ENCODE measurements at places on chromosomes 5 and 9. TPM values are rescaled to one million over a fixed set of nuclear protein-coding genes. Genes with fewer than 3 reads are reported as not detected.

DNA sequence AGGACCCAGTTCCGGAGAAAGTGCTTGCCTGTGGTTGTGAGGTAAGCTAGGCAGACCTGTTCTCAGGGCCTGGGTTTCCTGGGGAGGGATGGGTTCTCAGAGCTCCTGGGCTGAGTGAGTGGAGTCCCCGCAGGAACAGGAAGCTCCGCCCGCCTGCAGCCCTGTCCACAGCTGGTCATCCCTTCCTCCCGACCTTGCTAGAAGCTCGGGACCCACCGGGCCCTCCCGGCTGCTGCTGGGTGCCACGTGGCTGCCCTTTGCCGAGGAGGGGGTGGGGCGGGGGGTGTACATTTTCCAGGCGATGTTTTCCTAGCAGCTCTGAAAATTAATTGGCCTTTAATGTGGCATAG, 198.1 kb downstream of the C9orf50 start:
- no peak overlapping the region for H3K4me3 ChIP-seq
- DNase-seq, result peak; percentile 22
- H3K27ac ChIP-seq, result no peak overlapping the region
- no peaks in the 10 kb centered on the region for H3K27me3 ChIP-seq
- H3K4me1 ChIP-seq, result peaks cover 2% of the 10 kb centered on the region
- H3K36me3 ChIP-seq, result no peaks in the 10 kb centered on the region

DNA sequence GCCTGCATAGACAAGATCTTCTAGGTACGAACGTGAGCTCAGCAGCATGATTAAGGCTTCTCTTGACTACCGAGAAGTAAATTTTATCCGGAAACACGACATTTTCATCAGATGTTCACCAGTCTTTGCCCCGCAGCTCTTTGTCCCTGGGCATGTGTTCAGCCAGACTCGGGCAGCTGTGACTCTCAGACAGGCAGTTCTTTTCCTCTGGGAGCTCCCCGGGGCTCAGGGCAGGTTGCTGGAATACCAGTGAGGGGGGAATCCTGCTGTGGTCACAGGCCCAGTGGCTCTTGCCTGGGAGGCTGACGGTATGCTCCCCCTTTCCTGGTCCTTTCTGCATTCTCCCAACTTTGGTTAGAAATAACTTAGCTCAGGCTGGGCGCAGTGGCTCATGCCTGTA, 186.1 kb downstream of the GNA14 start:
- H3K4me3 ChIP-seq, result no peak overlapping the region
- H3K27me3 ChIP-seq, result no peaks in the 10 kb centered on the region
- DNase-seq, result no peak
- H3K4me1 ChIP-seq, result no peaks in the 10 kb centered on the region
- no peak overlapping the region for H3K27ac ChIP-seq
- H3K36me3 ChIP-seq, result no peaks in the 10 kb centered on the region

CDK7 gene
- 65.6 TPM for total RNA-seq

TMEM252 gene
- total RNA-seq, result not detected

DNA sequence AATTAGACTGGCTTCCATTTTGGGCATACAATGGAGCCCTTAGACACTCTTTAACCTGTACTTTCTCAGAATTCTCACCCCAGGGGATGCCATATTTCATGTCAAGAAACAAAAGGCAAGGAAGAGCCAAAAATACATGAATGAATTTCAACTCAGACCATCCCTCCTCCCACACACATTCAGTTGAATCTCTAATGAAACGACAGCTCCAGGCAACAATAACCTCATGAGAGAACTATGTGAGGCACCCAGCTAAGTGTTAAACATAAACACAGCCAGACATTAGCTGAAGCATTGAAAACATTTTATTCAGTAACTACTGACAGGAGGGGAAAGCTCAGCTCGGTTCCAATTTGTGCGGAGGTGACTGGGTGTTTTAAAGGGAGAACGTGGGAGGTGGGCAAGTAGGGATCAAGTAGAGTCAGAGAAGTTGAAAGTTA, 1359.1 kb upstream of the CDH9 start:
- no peaks in the 10 kb centered on the region for H3K4me1 ChIP-seq
- no peaks in the 10 kb centered on the region for H3K36me3 ChIP-seq
- DNase-seq, result no peak
- H3K27me3 ChIP-seq, result no peaks in the 10 kb centered on the region

SHISAL2B gene
- total RNA-seq, result not detected

PCDHA9 gene
- total RNA-seq, result under 0.01 TPM

DNA sequence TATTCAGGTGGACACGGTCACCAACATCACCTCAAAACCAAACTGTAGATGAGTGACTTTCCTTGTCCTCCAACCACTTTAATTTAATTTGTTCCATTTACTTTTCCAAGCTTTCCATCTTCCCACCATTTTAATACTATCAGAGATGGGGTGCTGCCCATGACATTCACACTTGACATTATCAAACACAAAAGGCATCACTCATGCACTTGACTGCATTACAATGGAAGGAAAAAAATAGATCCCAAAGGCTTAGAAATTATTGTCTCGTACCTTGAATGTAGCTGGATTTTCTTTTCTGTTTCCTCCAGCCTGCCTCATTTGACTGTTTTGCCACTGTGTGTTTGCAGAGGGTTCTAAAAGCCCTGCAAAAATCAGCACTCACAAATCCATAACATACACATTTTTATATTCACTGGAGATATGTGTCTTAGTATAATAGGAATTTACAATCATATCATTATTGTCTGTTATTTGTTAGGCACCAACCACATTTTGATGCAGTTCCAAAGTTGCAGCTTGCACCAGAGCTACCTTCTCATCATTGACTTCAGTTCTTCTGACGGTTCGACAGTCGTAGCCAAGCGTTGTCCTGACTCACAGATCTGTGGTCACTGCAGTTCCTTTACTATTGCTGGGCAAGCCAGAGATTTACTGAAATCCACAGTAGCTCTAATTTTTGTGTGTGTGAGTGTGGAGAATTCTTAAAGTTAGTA, 712.3 kb upstream of the WWC1 start:
- no peak overlapping the region for H3K4me3 ChIP-seq
- H3K27ac ChIP-seq, result no peak overlapping the region
- H3K36me3 ChIP-seq, result no peaks in the 10 kb centered on the region
- peak; percentile 59 for DNase-seq
- no peaks in the 10 kb centered on the region for H3K4me1 ChIP-seq

DNAJB5 gene
- total RNA-seq, result 14.9 TPM

- H3K4me3 ChIP-seq, result no peak overlapping the region
- no peaks in the 10 kb centered on the region for H3K27me3 ChIP-seq
- H3K27ac ChIP-seq, result no peak overlapping the region
These were observed 123.2 kb downstream of the SPOCK1 start for GRCh38 chr5:137375741-137376526.

DNA sequence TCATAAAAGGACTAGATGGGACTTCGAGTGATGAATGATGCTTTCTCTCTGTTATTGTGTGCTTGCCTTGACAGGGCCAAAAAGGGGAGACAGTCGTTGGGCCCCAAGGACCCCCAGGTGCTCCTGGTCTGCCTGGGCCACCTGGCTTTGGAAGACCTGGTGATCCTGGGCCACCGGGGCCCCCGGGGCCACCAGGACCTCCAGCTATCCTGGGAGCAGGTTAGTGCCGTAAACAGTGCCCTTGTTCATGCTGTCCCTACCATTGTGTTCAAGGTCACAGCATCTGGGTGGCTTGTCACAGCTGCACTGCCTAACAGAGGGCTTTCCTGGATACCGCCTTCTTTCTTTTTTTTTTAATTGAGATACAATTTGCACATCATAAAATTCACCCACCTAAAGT, 48.7 kb upstream of the TGFBR1 start:
- no peak overlapping the region for H3K4me3 ChIP-seq
- H3K36me3 ChIP-seq, result peaks cover 54% of the 10 kb centered on the region

DNA sequence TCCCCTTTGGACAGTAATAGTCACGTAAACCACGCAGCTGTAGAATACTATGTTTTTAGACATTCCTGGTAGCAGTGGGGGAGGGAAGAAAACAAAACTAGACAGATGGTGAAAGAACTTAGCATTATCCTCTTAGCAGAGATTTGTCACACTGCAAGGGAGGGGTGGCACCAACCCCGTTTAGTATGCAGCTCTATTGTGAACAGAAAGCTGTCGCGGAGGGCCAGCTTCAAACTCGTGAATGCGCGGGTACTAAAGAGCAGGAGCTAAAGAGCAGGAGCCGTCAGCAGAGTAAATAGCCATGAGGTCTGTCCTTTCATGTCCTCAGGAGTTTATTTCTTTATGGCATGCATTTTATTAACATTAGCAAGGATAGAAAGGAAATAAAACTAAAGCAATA, 141.9 kb upstream of the SLC12A2 start:
- DNase-seq, result no peak
- H3K4me3 ChIP-seq, result no peak overlapping the region
- H3K4me1 ChIP-seq, result peaks cover 3% of the 10 kb centered on the region
- no peaks in the 10 kb centered on the region for H3K36me3 ChIP-seq

DNA sequence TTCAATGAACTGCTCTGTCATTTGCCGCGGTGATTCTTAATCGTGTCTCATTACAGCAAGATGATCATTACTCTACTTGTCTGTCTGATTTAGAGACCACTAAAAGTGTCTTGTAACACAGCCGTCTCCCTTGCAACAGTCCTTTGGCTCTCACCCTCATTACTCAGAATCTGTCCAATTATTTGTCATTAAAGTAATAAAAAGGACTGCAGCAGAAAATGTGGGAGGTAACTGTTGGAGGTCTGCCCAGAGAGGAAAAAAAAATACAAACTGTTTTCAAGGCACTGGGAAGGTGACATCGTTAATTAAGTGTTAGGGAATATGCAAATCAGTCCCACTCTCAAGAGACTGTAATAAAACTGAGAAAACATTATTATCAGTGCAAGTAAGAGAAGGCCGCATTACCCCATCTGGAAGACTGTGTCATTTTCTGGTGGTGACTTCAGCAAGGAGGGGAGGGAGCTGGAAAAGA, 281.0 kb downstream of the RASEF start:
- no peaks in the 10 kb centered on the region for H3K4me1 ChIP-seq
- no peak overlapping the region for H3K27ac ChIP-seq
- no peak overlapping the region for H3K4me3 ChIP-seq

- H3K27me3 ChIP-seq, result peaks cover 8% of the 10 kb centered on the region
- peaks cover 15% of the 10 kb centered on the region for H3K4me1 ChIP-seq
- DNase-seq, result no peak
- H3K4me3 ChIP-seq, result no peak overlapping the region
- no peak overlapping the region for H3K27ac ChIP-seq
These were observed 11.3 kb upstream of the IGFBPL1 start for GRCh38 chr9:38435521-38435920.

CEL gene
- total RNA-seq, result under 0.01 TPM

- no peaks in the 10 kb centered on the region for H3K36me3 ChIP-seq
- no peaks in the 10 kb centered on the region for H3K27me3 ChIP-seq
- H3K4me1 ChIP-seq, result no peaks in the 10 kb centered on the region
- no peak overlapping the region for H3K27ac ChIP-seq
- DNase-seq, result no peak
These were observed 180.5 kb downstream of the NFIB start for GRCh38 chr9:14133394-14133793.

DNA sequence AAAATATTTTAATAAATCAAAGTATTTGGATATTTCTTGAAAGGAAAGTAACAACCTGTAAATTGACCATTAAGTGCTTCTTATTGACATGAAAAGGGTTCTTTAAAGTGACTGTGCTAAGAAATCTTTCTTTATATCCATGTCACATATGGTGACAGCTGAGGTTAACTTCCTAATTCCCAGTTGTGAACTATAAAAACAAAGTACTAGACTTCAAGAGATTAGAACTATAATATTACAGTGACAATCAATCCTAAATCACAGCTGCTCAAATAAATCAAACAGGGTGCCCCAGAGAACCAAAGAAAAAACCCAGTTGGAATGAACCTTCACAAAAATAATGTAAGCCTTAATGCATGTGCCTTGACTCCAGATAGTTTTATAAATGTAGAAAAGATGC, 332.6 kb upstream of the PDE4D start:
- H3K4me1 ChIP-seq, result no peaks in the 10 kb centered on the region
- no peaks in the 10 kb centered on the region for H3K36me3 ChIP-seq
- no peaks in the 10 kb centered on the region for H3K27me3 ChIP-seq
- no peak overlapping the region for H3K27ac ChIP-seq
- no peak for DNase-seq
- H3K4me3 ChIP-seq, result no peak overlapping the region

DNA sequence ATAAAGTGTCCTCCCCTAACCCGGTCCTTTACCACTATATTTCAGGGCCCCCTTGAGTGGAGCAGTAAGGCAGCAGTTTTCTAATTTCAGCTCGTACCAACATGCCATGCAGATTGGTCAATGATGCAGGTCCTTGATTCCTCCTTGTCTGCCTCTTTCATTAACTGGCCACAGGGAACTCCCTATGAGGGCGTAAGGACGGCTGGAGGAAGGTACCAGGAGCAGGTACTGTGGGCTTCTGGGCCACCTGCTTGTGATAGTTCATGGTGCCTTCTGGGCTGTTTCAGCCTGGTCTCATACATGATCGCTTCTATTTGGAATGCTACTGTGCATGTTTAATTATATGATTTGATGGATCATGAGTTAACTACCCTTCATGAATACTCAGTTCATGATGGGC, 9.4 kb upstream of the ZFR start:
- no peaks in the 10 kb centered on the region for H3K36me3 ChIP-seq
- no peak for DNase-seq
- no peak overlapping the region for H3K27ac ChIP-seq
- H3K27me3 ChIP-seq, result peaks cover 26% of the 10 kb centered on the region
- no peak overlapping the region for H3K4me3 ChIP-seq
- H3K4me1 ChIP-seq, result no peaks in the 10 kb centered on the region

GRCh38 chr9:87063246-87063645, 115.9 kb upstream of the GAS1 start:
- no peak for DNase-seq
- H3K4me1 ChIP-seq, result 0 out of 2 replicates have a peak, but pooled peaks cover 2% of the 10 kb centered on the region
- H3K27me3 ChIP-seq, result no peaks in the 10 kb centered on the region
- no peak overlapping the region for H3K4me3 ChIP-seq
- H3K36me3 ChIP-seq, result no peaks in the 10 kb centered on the region

LCNL1 gene
- total RNA-seq, result not detected

- H3K4me3 ChIP-seq, result no peak overlapping the region
- H3K27ac ChIP-seq, result no peak overlapping the region
- H3K36me3 ChIP-seq, result no peaks in the 10 kb centered on the region
- peak; percentile 3 for DNase-seq
- H3K27me3 ChIP-seq, result no peaks in the 10 kb centered on the region
These were observed 1798.9 kb downstream of the MAT2B start for GRCh38 chr5:165304193-165304827.

GRCh38 chr9:34047864-34048726, 592 bp downstream of the UBAP2 start:
- peaks cover 10% of the 10 kb centered on the region for H3K4me1 ChIP-seq
- DNase-seq, result no peak
- H3K27me3 ChIP-seq, result no peaks in the 10 kb centered on the region
- H3K4me3 ChIP-seq, result peak overlapping the region; percentile 61

GRCh38 chr5:107011605-107012004, 659.1 kb downstream of the EFNA5 start:
- no peaks in the 10 kb centered on the region for H3K27me3 ChIP-seq
- no peaks in the 10 kb centered on the region for H3K36me3 ChIP-seq
- no peak overlapping the region for H3K4me3 ChIP-seq
- no peak for DNase-seq

DNA sequence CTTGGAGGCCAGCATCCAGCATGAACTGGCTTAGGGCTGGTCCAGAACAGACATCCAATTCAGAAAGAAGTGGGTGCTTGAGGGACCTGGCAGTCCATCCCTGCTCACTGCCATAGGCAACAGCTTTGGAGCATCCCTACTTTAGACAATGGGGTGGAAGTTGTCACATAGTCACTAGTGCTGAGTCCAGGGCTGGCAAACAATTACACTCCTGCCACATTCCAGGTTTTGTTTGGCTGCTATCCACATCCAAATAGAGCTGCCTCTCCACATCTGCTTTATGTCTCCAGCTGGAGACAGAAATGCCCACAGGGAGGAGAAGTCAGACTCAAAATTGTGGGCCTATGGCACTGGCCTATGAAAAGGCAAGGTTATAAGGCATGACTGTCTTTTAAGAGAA, 7.0 kb downstream of the FSTL4 start:
- no peaks in the 10 kb centered on the region for H3K4me1 ChIP-seq
- H3K27ac ChIP-seq, result no peak overlapping the region
- no peak for DNase-seq

All from IMR-90 (cell line).